ENCODE measurements at places on chromosomes 7 and 10.

- DNase-seq, result no peak
These were observed 39.6 kb downstream of the CLEC2L start for GRCh38 chr7:139562961-139563565.

- no peak for DNase-seq
These were observed 539.7 kb downstream of the GATA3 start for GRCh38 chr10:8594176-8594575.

- peak; percentile 93 for DNase-seq
These were observed 26.5 kb downstream of the LMTK2 start for GRCh38 chr7:98133181-98133580.

DNA sequence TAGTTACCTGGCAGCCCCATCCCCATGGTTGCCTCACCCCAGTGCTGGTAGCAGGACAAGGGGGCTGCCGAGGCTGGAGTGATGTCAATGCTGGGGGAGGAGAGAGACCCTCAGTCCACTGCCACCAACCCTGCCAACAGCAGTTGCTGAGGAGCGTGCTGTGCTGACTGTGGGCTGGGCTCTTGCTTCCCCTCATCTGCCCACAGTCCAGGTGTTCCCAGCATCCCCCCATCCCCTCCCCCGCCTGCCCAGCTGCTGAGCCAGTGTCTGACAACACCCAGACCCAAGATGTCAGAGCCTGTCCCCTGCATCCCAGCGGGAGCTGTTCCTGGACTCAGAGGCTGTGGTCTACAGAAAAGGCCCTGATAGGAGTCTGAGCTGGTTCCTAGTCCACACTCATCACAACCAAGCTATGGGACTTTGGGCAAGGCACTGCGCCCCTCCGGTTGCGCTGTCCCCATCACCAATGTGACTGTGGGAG is 14.6 kb upstream of the PSAP start:
- no peak for DNase-seq

DNA sequence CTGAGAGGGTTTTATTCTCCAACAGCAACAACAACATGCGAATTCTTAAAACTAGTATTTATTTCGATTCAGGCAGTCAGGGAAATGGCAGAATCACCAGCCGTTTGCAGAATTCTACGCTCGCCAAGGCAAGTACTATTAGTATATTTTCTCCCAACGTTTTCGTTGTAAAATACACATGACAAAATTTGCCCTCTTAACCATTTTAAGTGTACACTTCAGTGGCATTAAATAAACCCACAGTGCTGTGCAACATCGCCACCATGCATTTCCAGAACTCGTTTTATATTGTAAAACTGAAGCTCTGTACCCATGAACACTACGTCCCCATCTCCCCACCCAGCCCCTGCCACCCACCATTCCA is 10.8 kb downstream of the EN2 start:
- DNase-seq, result no peak

GRCh38 chr10:91804126-91804510 is 5.9 kb downstream of the TNKS2 start:
- no peak for DNase-seq

DNA sequence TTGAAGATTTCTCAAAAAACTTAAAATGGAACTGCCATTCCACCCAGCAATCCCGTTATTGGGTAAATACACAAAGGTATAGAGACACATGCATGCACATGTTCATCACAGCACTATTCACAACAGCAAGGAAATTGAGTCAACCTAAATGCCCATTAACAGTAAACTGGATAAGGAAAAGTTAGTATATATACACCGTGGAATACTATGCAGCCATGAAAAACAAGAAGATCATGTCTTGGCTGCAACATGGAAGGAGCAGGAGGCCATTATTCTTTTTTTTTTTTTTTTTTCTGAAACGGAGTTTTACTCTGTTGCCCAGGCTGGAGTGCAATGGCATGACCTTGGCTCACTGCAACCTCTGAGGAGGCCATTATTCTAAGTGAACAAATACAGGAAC is 749.0 kb downstream of the MAGI2 start:
- DNase-seq, result no peak

GRCh38 chr7:114567416-114567815 is 152.8 kb downstream of the FOXP2 start:
- DNase-seq, result no peak

GRCh38 chr7:132061937-132062336 is 505.5 kb upstream of the PODXL start:
- DNase-seq, result no peak

GRCh38 chr7:80724249-80724871 is 85.9 kb downstream of the CD36 start:
- DNase-seq, result no peak

DNA sequence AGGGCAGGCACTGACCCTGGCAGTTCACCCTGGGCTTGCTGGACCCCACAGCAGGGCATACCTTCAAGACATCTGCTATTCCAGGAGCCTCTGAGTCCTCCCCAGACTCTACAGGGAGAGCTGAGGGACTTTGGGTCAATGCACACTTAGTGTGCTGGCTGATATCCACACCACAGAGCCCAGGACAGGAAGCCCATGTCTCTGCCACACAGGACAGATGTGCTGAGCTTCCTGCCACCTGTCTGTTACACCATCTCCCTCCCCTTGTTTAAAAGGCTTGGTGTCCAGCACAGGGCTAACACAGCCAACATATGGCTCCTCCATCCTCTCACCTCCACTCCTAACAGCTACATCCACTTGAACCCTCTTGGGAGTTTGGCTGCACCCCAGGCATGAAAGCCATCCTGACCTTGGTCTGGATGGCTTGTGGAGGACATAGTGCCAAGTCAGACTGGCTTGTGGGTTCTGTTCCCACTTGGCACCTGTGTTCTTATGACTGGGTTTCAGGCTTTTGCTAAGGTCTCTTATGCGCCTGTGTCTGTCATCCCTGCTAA is 529.8 kb downstream of the GALNT17 start:
- DNase-seq, result no peak

DNA sequence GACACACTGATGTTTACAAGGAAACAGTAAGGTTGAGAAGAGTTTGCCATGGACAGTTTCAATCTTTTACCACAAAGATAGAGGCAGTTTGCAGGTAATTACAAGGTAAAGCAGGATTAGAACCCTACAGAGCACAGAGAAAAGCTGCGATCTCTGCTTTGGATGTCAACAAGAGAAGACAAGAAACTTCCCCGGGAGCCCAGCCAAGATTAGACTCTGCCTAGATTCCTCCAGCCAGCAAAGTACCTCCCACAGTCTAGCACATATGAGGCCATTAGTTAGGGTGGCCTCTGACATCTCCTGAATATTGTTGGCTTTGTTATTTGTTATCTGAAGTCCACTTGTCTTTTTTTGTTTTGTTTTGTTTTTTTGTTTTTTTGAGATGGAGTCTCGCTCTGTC is 178.1 kb downstream of the CALN1 start:
- DNase-seq, result no peak

DNA sequence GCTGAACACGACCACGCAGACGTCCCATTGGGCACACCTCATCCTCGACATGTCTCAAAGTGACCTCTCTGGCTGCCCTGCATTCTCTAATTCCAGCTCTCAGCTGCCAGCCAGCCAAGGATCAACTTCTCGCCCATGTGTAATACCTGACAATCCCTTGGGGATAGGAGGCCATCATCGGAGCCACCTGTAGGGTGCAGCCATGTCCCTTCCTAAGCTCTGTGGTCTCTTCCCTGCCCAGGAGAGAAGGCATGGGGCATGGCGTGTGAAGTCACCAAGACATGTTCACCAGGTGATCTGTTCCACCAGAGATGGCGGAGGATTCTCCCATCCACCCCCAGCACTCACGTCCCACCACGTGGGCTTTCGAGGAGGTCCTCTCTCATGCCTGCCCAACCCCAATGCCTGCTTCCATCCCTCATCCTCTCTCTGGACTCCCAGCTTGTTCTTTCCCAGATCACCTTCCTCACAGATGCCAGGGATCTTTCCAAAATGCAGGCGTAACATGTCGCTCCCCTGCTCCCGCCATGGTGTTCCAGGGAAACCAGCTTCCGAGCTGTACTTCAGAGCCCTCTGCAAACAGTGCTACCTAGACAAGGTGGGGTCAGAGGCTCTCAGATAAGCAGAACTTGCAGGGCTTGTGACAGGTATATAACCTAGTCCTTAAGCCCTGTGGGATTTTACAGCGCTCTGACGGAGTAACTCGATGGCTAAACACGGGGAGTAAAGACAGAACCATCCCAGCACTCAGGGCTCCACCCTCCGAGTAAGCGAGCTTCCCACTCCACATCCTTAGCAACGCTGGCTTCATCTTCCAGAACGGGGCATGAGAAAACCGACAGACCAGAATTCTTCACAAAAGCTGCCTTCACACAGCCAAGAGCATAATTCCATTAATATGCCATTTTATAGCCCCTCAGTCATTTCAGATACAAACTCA is 41.1 kb downstream of the BRI3 start:
- DNase-seq, result no peak

GRCh38 chr10:36540611-36541010 is 584.8 kb upstream of the ANKRD30A start:
- no peak for DNase-seq

- DNase-seq, result no peak
These were observed 147.1 kb downstream of the TRIL start for GRCh38 chr7:28811008-28811407.

DNA sequence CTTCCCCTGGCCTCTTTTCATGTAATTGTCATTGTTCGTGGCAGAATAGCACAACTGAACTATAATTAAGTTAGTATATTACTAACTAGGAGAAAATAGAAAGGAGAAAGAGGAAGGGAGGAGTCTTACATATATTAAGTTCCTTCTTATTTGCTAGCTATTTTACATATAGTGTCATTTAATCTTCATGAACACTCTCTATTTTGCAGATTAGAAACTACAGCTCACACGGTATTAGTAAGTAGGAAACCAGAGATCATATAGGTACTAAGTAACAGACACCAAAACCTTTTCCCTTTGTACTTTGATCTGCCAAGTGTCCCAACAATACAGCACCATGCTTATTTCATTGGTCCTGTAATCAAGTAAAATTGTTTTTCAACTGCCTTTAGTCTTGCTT is 202.4 kb upstream of the HPS1 start:
- no peak for DNase-seq

GRCh38 chr10:18134921-18135320 is 5.3 kb upstream of the CACNB2 start:
- DNase-seq, result no peak

GRCh38 chr7:28452681-28453080 is 40.4 kb downstream of the CREB5 start:
- DNase-seq, result no peak

DNA sequence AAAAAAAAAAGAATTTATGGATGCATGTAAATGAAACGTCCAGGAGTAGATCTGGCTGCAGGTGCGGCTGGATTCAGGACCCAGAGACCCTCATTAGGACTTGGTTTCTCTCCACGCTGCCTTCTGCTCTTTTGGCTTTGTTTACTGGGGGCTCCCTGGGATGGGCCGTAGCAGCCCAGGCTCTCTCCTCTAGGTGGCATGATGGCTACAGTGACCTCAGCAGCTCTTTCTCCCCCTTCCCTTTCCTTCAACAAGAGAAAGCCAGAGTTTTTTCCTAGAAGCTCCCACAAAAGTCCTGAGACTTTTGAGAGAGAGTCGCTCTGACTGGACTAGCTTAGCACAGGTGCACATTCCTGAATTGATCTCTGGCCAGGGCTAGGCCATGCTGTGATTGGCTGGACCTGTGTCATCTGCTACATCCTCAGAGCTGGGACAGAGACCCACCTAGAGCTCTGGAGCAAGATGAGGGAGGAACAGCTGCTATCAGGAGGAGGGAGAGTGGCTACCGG is 67.8 kb upstream of the PDCD4 start:
- no peak for DNase-seq

GRCh38 chr7:7570584-7570983 is 3.9 kb downstream of the MIOS start:
- no peak for DNase-seq

- no peak for DNase-seq
These were observed 6.5 kb downstream of the FOXL3 start for GRCh38 chr7:296373-296945.

DNA sequence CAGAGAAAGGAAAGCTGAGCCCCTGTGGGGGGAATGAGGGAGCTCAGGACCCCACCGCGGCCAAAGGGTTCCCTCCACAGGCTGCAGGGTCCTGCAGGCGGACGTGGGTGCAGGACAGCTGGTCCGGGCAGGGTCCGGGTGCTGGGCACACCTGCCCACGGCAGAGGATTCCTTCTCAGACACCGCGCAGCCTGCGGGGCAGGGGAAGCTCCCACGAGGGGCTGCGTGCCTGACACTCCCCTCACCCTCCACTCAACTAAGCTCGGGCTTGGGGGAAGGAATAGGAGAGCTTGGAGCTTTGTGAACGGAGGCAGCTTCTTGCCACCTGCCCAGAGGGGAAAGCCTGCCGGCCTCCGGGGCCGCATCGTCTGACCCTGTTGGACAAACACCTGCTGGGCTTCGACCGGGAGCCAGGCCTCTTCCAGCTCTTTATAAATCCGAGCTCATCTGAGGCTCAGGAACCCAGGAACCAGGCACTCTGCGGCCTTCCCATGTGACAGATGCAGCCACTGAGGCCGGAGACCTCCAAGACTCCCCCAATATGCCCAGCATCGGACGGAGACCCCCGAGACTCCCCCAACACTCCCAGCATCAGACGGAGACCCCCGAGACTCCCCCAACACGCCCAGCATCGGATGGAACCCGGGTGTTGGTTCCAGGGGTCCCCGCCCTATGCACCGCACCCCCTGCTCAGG is 97.3 kb downstream of the PDGFA start:
- DNase-seq, result no peak

GRCh38 chr10:119700321-119700954 is 25.4 kb upstream of the INPP5F start:
- no peak for DNase-seq

GRCh38 chr10:27373566-27374160 is 130.4 kb upstream of the RAB18 start:
- DNase-seq, result no peak

GRCh38 chr7:129375141-129375938 is 58.9 kb upstream of the STRIP2 start:
- DNase-seq, result no peak

- peak; percentile 42 for DNase-seq
These were observed 11.2 kb downstream of the IL2RA start for GRCh38 chr10:6050801-6051445.

GRCh38 chr7:101435461-101436220 is 73.0 kb downstream of the COL26A1 start:
- DNase-seq, result no peak

- DNase-seq, result no peak
These were observed 12.7 kb downstream of the CUL1 start for GRCh38 chr7:148711191-148712102.

- DNase-seq, result no peak
These were observed 188.4 kb downstream of the EBF3 start for GRCh38 chr10:129775681-129776080.

DNA sequence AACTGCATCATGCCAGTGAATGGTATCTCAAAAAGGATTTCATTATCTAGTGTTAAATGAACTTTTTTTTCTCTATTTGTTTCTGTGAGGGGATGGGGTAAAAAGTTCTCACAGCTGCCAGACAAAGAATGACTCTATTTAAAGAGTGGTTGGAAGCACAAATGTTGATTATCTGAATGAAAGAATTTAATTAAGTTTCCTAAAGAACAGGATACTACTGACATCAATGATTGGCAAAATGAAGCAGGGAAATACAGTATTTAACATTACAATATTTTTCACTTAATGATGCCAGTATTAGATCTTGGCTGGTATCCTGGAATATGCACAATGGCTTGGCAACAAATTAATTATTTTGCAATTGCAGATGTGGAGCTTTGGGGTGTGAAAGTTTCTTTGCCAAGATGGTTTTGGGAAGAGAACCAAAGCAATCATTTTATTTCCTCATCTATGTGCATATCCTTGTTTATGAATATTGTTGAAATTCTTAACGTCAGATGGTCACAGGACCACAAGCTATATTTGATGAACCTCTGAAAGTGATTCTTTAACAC is 336.8 kb downstream of the ARL4A start:
- no peak for DNase-seq
